ENCODE measurements at places on chromosomes 12 and 14.

GRCh38 chr12:86710109-86710508, 453.9 kb upstream of the MGAT4C start:
- no peak for DNase-seq

DNA sequence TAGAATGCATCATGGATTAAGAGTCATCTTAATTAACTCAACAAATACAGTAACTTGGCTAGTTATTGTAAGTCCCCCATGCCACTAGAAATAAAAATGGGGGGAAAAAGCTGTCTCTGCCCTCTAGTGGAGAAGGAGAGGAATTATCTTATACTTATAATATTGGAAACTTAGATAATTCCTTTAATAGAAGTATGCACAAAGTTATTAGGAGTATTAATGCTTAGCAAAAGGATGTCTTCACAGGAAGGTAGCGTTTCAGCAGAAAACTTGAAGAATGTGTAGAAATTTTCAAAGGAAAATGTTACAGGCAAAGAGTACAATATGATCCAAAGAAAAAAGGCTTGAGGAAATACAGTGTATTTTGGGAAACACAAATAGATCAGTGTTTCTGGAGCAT, 19.8 kb downstream of the OR5AU1 start:
- DNase-seq: no peak

DNA sequence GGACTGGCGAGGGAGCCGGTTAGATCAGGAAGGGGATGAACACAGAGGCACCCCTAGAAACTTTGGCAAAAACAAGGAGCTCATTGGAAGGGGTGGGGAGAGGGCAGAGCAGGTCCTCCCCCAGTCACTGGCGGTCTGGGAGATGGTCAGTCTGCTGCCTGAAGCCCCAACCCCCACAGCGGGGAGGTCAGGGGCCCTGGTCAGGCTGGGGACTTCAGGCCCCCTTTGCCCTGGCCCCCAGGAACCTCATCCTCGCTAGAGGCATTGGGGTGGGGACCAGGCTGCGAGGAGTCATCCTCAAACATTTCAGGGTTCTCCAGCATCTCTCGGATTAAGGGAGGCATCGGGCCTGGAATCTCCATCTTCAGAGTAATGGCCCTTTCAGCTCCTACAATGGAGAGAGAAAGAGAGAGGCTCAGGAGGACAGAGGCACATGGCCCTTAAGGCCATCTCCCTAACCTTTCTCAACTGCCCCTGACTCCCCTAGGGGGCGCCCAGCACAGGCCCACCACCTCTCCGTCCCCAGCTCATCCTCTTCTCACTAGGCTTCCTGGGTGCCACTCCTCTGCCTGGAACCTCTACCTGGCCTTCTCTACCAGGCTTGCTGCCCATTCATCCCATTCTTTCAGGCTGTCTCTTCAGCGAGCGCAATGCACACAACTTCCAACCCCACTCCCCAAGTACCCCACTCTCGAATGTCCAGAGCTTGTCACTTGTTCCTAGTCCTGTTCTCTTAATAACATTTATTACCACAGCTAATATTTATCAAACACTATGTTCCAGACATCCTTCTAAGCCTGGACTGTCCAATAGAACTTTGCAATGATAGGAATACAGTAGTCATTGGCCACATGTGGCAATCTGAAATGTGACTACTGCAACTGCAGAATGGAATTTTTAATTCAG, 4.7 kb upstream of the ITGB7 start:
- DNase-seq: no peak

DNA sequence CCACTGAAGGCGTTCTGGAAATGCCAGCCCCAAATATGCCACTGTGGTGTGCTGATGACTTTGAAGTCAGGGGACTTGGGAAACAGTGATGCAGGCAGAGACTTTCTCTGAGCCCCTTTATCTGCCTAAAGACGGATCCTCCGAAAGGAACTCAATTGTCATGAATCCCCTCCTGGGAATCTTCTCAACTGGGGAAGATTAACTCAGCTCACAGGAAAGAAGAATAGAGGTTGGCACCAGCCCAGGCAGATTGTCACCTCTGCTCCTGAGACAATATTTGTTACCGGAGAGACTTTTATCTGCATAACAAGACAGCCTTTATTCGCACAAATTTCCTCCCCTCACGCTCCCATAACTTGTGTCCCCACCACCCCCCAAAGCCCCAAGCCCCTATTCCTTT, 414.4 kb downstream of the FUT8 start:
- no peak for DNase-seq
